ENCODE measurements at places on chromosomes 6 and 20.

- no peak for DNase-seq
These were observed 41.1 kb downstream of the RAMACL start for GRCh38 chr6:166545156-166546034.

GRCh38 chr6:1856381-1856780, 246.7 kb downstream of the FOXC1 start:
- DNase-seq: no peak

- no peak for DNase-seq
These were observed 99.5 kb downstream of the CDC5L start for GRCh38 chr6:44487002-44487401.

DNA sequence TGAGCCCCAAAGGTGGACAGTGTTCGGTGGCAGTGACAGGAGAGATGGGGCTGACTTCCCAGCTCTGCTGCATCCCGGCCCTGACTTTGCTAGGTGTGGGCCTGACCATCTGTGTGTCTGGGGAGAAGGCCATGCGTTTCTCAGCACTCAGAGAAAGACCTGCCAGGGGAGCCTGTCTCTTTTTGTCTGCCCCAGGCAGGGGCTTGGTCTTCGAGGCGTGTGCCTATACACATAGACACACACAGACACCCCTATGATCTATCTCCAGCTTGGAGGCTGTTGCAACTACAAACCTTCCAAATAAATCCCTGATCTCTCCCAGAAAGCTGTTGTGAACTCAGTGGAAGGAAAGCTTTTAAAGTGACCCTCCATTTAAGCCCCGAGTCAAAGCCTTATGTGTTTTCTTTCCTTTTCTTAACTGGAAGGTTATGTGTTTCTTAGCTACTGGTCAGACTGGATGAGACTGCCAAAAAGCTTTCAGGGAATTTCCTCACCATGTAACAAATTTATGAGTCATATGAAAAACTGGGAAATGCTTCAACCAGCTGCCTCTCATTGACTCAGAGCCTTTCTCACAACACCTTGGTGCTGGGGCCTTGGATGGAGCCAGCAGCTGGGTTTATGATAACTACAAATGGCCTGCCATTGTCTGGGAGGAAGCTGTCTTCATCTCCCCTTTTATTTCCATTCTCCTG, 102.6 kb downstream of the CDC5L start:
- no peak for DNase-seq

DNA sequence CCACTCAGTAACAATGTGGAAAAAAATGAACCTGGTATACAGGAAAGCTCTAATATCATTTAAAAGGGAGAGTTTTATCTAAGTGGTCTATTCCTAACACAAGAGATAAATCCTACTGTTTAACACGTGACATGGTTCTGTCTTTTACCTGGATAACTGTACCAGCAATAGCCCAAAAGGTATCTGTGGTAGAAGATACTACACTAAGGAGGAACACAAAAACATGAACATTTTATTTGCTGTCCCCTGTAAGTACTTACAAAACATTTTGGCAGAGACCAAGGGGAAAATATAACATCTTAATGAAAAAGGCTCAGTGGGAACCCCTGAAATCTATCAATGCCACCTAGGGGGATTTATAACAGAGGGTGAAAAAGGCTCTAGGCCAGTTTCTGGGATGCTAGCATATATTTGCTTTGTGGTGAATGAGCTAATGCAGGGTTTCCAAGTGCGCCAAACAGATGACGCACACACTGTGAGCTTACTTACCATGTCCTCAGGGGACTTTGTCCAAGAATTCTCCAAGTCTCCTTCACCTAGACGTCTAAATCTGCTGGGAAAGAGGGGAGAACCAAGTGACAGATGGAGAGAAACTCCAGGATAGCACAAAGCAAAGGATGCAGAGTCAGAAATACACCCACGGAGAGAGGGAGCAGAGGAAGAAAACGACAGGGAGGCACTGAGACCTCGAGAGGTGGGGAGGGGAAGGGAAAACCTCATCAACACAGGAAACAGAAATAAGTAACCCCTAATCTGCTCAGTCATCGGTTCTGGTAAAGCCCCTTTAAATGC, 147.9 kb upstream of the PRND start:
- no peak for DNase-seq

DNA sequence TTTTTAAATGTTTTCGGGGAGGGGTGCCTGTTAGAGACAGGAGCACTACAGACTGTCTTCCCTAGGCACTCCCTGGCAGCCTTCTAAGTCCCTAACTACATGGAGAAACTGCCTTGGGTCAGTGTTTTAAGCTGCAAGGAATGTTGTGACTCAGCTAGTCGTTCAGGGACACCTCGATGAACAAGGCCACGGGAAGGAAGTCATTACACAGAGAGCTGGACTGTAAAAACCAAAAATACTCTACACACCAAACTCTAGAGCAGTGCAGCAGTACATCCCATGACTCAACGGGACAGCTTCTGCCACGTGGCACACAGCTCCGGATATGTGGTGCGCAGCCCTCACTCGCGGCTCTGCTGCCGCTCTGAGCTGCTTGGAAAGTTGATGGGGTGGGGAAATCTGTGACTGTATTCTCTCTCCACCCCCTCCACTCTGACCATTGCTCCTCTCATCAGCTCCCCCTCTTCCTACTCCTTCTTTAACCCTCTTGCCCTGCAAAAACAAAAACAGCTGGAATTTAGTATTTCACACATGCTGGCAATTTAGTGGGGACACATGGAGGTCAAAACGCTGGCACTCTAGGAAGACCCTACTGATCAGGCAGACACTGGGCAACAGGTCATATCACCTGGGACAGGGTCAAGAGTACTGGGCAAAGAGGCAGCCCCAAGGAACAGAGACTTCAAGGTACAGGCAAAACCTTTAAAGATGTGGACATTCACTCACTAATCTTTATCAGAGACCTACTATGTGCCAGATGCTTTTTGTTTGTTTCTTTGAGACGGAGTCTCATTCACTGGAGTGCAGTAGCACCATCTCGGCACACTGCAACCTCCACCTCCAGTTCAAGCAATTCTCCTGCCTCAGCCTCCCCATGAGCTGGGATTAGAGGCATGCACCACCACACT, 10.9 kb upstream of the LPIN3 start:
- peak; percentile 58 for DNase-seq

- DNase-seq: no peak
These were observed 1.7 kb upstream of the GMPR start for GRCh38 chr6:16236631-16237199.

DNA sequence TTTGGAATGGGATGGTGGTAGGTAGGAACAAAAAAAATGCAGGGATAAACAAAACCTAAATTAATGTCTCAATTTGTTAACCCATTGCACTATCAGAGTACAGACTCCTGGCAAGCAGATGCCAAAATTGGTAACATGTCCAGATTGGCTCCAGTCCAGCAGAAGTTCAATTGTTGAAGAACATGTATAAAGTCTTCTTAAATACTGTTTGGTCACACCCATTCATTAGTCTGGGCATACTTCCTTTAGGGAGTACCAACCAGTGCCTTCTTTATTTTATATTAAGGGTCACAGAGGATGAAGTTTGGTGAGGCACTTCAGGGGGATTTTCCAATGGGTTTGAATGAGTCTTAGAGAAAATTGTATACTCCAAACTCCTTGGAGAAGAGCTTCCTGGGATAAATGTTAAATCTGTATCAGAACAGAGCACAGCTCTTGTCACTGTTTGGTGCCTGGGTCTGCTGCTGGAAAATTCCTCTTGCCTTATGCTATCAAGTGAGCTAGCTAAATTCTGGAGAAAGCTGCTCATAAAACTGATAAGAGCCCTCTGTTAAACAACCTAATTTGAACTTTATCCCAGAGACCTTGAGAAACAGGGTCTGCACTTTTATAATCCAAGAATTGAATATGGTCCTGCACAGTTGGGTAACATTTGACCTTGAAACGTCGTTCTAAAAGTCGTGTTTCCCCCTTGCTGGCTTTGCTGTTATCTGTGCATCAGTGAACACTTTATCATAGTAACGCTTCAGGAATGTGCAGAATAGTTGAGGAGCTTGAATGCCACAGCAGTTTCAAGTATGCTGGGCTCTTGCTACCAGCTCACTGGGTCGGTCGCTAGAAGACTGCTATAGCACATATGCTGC, 334.1 kb upstream of the CITED2 start:
- DNase-seq: no peak

DNA sequence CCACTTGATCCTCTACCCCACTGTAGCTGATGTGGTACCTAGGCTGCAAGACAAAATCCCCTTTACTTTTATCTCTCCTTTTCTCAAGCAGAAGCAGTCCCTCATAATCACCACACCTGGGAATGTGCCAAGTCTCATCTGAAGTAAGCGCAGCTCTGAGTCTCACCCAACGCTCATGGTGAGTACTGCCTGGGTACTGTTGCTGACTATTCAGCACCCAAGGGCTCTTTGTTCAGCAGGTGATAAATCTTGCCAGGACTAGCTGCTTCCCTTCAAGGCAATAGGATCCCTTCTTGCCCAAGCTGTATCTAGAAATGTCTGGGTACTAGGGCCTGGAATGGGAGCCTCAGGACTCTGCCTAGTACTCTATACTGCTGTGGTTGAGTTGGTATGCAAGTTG, 70.9 kb downstream of the GCLC start:
- DNase-seq: no peak

GRCh38 chr6:22026164-22026678, 270.6 kb downstream of the PRL start:
- no peak for DNase-seq

DNA sequence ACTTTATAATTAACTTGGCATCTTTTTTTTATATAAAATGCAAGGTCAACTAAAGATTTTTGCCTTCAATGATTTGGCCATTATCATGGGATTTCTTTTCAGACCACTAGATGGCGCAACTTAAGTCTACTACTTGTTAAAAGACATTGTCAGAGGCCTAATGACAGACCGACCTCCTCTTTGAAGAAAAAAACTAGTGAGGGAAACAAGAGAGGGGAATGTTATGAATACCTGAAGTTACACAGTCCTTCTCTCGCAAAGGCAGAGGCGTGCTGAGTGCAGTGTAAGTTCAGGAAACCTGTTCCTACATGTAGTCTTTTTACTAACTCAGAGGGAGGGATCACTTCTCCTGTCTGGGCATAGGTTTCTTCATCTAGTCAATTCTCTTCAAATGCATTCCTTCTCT, 9.3 kb downstream of the TRAPPC3L start:
- DNase-seq: peak; percentile 21

- DNase-seq: no peak
These were observed 32.5 kb downstream of the ANKEF1 start for GRCh38 chr20:10067321-10067720.

DNA sequence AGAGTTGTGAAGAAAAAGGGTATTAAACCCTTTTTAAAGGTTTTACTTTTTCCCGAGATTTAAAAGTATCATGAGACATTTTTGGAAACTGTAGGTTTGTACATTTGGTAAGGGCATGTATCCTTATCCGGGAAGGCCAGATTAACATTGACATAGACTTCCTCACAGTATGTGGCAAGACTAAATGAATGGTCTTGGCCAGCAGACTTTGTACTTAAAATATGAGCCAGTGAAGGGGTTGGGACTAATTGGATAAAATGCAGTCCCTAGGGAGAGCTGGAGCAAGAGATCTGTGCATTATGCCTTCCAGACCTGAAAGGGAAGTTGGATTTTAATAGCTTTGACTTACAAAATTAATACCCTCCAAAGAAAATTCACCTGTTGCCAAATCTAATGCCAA, 60.4 kb upstream of the CCN2 start:
- no peak for DNase-seq

DNA sequence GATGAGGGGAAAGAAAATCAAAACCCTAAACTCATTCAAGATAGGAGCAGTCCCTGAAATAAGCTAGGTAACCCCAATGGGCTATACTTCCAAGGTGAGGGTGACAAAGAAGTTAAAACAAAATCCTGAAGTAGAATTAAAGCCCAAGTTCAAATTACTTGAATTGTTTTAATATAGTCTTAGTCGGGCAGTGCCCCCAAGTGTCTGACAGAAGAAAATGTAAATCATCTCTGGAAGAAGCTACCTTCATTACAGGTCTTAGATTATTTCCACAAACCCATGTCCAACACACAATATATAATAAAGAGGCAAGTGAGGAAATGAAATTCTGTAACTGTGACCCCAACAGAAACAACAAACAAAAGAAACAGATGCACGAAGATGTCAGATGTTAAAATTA, 36.8 kb upstream of the L3MBTL3 start:
- no peak for DNase-seq

DNA sequence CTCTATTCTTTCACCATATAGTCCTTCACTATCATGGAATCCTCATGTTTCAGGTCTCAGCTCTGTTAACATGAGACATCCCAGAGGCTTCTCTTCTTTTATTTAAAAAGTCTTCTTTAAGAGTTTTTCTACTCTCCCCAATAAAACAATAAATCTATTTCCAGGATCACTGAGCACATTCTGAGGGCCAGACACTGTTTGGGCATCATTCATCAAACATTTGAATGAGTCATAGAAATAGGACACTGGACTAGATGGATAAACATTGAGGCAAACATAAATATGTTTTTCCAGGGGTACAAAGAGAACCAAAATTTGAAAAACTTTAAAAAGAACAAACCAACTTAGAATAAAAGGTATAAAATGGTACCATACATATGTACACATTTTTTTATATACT, 554.4 kb downstream of the KIF16B start:
- DNase-seq: no peak

- DNase-seq: no peak
These were observed 226.0 kb upstream of the TSHZ2 start for GRCh38 chr20:52746190-52746589.

GRCh38 chr6:43623880-43624785, 4.9 kb downstream of the GTPBP2 start:
- no peak for DNase-seq

DNA sequence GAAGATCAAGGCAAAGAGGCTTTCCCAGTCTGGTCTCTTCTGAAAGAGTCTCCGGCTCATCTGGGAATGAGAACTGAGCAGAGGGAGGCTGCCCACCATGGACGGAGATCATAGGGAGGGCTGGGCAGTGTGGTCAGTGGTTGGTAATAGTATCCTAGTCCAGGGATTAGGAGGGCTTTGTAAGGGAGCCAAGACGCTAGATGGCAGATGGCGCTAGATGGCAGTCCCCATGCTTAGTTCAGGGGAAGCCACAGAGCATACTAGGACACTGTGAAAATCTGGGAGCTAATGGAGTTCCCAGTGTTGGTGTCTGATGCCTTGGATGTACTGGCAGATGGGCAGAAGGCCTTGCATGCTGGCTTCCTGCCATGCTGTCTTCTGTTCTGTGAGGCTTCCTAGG, 21.7 kb upstream of the DAAM2 start:
- no peak for DNase-seq

DNA sequence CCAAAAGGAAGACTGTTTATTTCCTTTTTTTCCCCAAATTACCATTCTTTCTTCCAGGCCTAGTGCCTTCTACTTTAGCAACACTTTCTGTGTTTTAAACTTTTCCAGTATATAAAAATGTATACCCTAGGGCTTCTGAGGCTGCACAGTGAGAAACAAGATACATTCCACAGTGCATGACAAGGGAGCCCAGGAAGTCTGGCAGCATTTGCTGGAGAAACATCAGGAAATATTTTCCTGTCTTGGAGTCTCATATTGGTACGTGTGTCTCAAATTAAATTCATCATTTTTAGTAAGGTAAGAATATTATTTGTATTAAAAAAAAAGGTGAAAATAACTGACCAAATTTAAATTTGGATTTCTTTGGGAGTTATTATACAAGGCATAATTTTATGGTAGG, 662.6 kb downstream of the RFPL4B start:
- no peak for DNase-seq

Measured in activated T-cell treated with anti-CD3 and anti-CD28 coated beads, Interleukin-2, amount 50 U/mL, for 1 hour (primary cell).